ENCODE measurements at places on chromosomes 4 and X.

DNA sequence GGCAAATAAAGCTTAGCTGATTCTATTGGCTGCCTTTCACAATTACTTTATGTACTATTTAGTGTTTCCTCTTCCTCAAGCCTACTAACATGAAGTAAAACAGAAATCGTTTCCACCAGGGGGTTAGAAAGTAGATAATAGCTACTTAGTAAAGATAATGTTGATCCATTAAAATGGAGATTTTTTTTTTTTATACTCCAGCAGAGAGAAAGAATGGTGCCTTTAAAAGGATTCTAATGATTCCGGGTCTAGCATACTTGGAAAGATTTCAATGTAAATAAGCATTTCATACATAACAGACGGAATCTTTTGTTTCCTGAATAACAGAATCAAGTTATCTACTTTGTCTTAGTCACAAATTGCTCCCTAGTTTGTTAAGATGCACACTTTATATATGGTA is 37.1 kb downstream of the GK start:
- DNase-seq, result no peak

DNA sequence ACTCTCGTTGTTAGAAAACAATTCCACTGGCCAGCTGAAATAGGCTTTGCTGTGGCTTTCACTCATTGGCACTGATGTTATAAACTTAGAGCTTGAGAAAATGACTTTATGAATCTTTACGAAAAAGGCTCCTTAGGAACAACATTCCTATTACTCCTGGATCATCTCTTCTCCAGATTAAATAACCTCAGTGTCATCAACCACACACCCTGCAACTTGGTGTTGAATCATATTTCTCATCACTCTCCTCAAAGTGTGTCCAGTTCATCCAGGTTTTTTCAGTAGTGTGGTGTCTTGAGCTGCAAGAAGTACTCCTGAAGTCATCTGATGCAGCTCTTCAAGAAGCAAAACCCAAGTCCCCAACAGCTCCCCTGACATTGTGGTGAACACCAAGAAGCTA is 28.1 kb upstream of the ANOS1 start:
- DNase-seq, result no peak

- no peak for DNase-seq
These were observed 61.5 kb downstream of the PDK3 start for GRCh38 chrX:24526616-24527015.

GRCh38 chr4:188282471-188283232 is 143.4 kb downstream of the TRIML1 start:
- DNase-seq, result no peak

DNA sequence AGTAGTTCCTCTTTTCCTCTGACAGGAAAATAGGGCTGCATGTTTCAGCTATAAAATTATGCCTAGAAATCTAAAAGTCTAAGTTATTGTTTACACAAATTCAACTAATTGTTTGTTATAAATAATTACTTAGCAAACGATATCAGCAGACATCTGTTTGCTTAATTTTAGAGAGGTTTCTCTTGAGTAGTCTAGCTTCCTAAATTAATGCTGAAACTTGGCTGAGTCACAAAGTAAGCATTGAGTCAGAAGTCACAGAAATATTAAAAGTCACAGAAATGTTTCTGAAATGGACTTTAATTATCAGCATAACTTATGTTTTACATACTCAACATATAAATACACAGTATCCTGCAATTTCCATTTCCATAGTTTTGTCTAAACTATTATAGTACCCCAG is 1044.0 kb downstream of the CCSER1 start:
- DNase-seq, result no peak

DNA sequence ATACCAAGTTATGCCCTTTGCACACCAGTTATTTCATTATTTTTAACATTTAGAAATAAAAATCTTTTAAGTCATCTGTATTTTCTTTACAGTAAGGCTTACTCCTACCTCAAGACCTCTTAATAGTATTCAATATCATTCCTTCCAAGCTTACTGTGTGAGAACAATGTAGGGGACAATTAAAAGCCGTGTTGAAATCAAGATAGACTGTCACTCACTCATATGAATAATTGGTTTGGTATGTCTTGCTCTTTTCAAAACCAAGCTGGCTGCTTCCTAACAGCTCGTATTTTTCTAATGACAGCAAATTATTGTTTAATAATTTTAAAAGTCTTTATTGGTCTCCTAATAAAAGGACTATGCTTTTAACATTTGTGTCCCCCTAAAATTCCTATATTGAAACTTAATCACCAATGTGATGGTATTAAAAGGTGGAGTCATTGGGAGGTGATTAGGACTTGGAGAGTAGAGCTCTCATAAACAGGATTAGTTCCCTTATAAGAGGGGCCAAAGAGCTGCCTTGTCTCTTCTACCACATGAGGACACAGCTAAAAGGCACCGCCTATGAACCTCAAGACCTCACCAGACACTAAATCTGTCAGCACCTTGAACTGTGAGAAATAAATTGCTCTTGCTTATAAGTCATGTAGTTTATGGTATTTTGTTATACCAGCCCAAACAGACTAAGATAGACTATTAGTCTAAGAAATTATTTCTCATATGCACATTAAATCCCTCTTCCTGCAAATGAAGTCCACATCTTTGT is 4.1 kb downstream of the ABCB7 start:
- no peak for DNase-seq

- no peak for DNase-seq
These were observed 29.1 kb downstream of the TTC29 start for GRCh38 chr4:146916479-146917076.

- DNase-seq, result no peak
These were observed 7.9 kb downstream of the BLOC1S4 start for GRCh38 chr4:6723851-6724250.

- DNase-seq, result no peak
These were observed 192.5 kb downstream of the SOWAHB start for GRCh38 chr4:76705472-76705871.

Measured in GM12892 (cell line).